ENCODE measurements at places on chromosomes 11 and 22.

DNA sequence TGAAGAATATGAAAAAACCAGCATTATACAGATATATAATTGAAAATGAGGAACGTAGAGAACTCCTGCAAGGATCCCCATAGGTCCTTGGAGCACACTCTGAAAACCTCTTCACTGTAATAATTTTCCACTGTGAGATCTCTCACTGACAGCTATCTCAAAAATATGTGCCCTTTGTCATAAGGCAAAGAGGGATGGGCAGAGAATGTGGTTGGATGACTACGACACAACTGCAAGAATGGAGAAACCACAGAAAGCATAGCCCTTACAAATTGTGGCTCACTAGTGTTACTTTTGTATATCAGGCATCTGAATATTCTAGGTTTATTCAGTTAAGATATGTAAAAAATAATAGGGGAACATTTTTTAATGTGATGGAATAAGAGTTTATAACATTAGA is 7.9 kb upstream of the CTSC start:
- DNase-seq, result no peak

GRCh38 chr11:81301166-81301830 is 1432.4 kb downstream of the FAM181B start:
- DNase-seq, result no peak

DNA sequence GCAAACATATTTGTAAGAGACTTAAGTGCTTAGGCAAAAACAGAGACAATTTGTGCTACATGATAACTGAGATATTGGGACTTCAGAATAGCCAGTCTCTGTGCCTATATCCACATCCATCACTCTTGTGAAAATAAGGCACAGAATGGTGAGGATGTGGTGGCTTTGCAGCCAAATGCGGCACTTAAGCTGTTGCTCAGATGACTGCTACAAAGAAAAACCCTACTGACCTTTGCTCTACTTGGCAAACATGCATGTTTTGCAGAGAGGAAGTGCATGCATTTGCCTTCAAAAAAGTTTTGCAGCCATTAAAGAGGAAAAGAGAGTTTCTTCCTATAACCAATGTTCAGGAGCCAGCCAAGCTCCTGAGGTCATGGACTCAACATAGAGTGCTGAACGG is 675.0 kb upstream of the KIRREL3 start:
- no peak for DNase-seq

DNA sequence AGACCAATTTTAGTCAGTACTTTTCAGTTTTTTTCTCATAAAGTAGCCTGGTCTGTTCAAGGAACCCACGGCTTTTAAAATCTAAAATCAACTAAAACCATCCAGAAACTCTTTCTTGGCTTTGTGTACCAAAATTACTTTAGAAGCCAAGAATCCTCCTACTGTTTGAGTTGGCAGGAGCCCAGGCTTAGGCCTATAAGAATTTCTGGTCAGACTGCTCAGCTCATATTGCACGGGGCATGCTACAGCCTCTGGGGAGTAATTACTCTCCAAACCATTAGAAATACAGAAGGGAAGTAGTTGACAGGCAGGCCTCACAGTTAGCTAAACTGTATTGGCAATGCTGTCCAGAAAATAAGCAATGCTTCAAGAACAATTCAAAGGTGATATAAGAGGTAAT is 1862.9 kb upstream of the RAG2 start:
- DNase-seq, result no peak

- no peak for DNase-seq
These were observed 402.1 kb downstream of the CNTN5 start for GRCh38 chr11:99422581-99423427.

- no peak for DNase-seq
These were observed 17.8 kb downstream of the CD82 start for GRCh38 chr11:44583353-44583669.

- DNase-seq, result no peak
These were observed 26.1 kb downstream of the SMCO4 start for GRCh38 chr11:93517041-93517440.

GRCh38 chr22:46841522-46841921 is 79.1 kb downstream of the TBC1D22A start:
- no peak for DNase-seq

DNA sequence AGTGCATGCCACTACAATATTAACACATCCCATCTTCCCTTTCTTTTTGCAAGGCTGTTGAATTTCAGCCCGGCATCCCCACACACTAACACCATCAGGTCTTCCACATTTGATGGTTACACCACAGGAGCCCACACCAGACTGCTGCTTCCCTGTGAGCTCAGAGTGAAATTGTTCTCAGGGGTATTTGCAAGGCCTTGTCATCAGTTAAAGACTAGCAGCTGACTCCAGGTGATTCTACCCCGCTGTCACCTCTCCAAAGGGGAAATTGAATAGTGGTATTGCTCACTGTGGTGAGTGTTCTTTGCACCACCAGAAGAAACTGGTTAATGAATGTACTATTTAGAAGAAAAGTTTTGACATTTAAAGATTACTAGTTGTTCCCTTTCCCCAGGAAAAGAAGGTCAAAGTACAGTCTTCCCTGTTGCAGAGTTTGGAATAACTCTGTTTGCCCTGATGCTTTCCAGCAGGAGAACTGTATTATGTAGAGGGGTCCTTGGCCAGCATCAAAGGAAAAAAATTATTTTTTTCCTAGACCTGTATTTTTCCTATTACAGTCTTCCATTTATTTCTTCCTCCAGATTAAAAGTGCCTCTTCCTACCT is 41.9 kb downstream of the BID start:
- DNase-seq, result no peak

DNA sequence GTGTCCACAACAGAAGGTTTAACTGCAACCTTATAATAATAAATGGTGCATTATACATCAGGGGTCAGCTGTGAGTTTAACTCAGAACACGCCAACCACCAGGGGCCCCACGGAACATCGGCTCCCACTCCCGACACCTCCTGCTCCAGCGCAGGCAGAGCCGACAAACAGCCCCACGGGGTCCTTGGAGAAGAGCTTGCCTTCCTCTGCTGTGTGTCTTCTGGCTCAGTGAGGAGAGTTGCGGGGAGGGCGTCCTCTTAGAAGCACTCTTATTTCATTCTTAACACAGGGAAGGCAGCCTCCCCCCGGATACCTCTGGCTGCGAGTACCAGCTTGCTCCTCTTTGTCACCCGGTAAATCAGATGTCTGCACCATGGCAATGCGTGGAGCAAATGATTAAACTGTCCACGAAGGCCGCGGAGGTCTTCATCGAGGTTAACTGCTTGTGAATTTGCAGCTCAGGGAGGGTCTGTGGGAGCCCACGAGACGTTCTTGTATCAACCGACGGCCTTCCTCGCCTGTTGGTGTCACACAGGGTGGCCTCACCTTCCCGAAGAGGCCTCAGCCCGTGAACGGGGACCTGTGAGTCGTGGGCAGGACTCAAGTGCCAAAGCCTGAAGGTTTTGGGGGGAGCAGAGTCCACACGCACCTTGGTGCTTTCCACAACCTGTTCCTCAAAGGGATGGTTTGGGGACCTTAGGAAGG is 464.0 kb downstream of the BRD1 start:
- DNase-seq, result no peak

DNA sequence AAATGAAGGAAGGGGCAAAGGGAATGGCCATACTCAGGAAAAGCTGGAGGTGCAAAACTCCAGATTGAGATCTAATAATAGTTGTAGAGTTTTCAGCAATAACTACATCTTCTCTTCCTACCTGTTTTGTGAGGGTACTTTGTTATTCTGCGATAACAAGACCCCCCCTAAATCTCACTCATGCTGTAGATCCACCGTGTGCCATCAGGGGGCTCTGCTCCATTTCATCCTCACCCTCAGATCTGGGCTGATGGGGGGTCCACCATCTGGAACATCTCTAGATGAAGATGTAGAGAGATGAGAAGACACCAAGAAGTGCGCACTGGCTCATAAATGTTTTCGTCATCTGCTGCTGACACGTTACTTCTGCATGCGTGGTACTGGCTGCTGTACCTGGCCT is 135.9 kb upstream of the KIRREL3 start:
- no peak for DNase-seq

GRCh38 chr11:61700212-61700611 is 20.0 kb downstream of the DAGLA start:
- DNase-seq, result no peak

DNA sequence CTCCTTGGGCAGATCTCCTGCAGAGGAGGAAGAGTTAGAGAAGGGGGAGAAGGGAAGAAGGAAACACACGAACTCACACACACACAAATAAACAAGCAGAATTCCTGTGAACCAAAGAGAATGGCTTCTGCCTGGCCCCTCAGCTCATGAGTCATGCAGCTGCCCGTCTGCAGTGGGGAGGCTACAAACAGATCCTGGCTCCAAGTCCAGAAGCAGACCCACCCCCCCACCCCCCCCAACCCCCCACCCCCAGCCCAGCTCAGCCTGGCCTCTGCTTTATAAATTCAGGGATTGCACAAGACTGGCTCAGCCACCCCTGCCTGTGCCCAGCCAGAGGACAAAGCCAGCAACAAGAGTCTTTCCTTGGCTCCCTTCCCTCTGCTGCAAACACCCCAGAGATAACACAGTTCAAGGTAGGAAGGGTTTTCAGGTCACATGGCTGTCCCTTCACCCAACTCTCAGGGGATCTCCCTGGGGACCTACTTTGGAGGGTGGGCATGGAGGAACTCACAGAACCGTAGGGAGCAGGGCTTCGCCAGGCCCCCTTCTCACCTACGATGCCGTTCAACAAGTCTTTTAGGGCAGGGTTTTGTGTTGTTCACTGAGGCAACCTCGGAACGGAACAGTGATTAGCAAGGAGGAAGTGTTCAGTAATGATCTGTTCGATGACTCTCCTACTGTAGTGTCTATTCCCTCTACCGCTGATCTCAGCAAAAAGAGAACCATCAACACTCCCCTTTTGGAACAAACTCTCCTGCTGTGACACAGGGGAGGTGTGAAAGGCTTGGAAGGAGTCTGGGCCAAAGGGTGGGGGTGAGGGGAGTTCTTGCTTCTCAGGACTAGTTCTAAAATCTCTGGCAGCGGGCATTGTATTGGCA is 35.5 kb downstream of the RPL27A start:
- DNase-seq, result no peak

- no peak for DNase-seq
These were observed 9.7 kb upstream of the RCN1 start for GRCh38 chr11:32081129-32081641.

- no peak for DNase-seq
These were observed 48.5 kb upstream of the PPP2R1B start for GRCh38 chr11:111814557-111815320.

- no peak for DNase-seq
These were observed 2.4 kb downstream of the DUSP18 start for GRCh38 chr22:30665266-30665665.

DNA sequence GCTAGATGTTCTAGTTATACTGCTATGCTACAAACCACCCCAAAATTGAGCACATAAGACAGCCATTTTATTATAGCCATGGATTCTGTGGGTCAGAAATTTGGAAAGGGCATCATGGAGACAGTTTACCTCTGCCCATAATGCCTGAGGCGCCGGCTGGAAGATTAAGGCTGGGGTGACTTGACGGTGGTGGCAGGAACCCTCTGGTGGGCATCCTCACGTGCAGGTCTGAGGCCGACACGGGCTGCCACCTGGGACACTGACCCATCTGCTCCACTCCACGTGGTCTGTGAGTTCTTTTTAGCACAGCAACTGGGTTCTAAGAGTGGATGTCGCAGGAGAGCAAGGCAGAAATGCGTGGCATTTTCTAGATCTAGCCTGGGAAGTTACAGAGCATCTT is 40.0 kb upstream of the PRDM11 start:
- DNase-seq, result no peak

DNA sequence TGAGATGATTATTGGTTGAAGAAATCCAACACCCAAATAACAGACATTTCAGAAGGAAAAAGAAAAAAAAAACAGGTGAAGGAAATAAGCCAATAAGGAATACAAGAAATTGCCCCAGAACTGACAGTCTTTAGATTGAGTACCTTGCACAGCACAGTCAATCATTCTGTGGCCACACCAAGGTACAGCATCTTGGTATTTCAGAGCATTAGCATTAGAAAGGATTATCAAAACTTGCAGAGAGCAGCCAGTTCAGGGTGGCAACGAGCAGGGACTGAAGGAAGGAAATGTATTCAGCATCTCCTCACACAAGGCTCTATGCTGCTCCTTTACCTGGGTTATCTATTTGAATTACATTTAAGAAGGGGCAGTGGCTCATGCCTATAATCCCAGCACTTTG is 2.1 kb downstream of the ADA2 start:
- no peak for DNase-seq

- DNase-seq, result no peak
These were observed 28.6 kb upstream of the OR10G7 start for GRCh38 chr11:124069429-124070401.

GRCh38 chr11:4863876-4864275 is 14.9 kb upstream of the OR51S1 start:
- DNase-seq, result no peak

- DNase-seq, result peak; percentile 24
These were observed 496 bp downstream of the TMEM9B start for GRCh38 chr11:8963569-8964323.

GRCh38 chr11:4006946-4007680 is 87.5 kb upstream of the RRM1 start:
- no peak for DNase-seq

DNA sequence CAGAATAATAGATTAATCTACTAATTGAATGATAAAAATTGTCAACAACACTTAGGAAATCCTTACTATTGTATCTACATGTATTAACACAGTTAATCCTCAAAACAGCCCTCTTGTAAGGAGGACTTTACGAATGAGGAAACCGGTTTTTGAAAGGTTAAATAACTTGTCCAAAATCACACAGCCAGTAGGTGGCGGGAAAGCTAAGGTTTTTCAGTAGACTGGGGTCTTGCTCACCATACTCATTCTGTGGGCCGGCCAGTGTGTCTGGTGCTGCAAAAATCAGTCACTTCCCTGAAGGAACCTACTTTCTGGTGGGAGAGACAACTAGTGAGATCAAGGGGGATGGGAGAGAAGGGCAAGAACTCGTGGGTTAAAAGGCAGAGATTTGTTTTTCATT is 3.8 kb downstream of the DCPS start:
- DNase-seq, result no peak

- no peak for DNase-seq
These were observed 1.1 kb upstream of the BIRC2 start for GRCh38 chr11:102345904-102346303.

- DNase-seq, result no peak
These were observed 85.2 kb upstream of the LINC01488 start for GRCh38 chr11:69396051-69396947.

DNA sequence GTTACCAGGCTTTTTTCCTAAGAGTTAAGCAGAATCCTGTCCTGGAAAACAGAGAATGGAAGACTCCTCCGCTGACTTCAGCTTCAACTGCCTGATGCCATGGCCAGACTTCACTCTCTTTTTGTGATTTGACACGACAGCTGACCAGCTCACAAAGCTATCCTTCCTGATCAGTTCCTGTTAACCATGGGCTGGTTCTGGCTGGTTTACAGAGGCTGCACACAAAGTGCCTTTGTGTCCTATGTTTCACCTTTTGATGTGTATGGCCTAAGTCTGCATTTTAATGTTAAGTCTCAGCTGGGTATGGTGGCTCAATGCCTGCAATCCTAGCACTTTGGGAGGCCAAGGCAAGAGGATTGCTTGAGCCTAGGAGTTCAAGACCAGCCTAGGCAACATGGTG is 11.1 kb downstream of the FOLR3 start:
- no peak for DNase-seq

Measured in NCI-H2081 treated with DMSO at 0.1 percent for 48 hours (cell line).